D721Med (cell line): ENCODE measurements at places on chromosomes 2 and 18.

- DNase-seq, result no peak
Observed at GRCh38 chr2:100667801-100668200, 105.0 kb downstream of the PDCL3 start.

- no peak for DNase-seq
Observed at GRCh38 chr2:175111200-175111657, 56.8 kb downstream of the ATF2 start.

DNA sequence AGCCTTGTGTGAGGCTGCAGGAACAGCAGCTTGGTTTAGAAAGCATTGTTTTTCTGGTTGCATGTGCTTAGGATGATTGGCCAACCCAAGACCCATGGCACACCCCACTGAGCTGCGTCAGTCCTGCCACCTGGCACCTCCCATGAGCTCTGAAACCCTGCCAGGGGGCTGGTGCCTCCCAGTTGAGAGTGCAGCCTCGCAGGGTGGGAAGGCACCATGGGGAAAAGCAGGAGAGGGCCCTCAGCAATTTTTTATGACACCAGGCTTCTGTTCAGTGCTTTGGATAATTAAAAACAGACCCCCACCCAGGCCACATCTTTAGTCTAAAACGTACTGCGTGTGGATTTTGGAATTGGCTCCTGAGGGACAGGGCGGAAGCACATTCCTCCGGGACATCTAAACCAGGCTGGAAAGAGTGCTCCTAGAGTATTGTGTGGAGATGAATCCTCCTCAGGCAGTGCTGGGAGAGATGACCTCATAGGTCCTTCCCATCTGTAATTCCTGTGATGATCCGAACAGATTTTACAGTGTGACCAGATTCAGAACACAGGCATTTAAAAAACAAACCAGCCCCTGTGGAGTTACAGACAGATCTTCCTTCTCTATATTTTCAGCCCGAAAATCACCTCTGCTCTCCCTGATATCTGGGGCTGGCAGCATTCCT, 438.3 kb downstream of the ZNF521 start:
- no peak for DNase-seq

GRCh38 chr2:11738589-11739436, 7.6 kb upstream of the LPIN1 start:
- no peak for DNase-seq

DNA sequence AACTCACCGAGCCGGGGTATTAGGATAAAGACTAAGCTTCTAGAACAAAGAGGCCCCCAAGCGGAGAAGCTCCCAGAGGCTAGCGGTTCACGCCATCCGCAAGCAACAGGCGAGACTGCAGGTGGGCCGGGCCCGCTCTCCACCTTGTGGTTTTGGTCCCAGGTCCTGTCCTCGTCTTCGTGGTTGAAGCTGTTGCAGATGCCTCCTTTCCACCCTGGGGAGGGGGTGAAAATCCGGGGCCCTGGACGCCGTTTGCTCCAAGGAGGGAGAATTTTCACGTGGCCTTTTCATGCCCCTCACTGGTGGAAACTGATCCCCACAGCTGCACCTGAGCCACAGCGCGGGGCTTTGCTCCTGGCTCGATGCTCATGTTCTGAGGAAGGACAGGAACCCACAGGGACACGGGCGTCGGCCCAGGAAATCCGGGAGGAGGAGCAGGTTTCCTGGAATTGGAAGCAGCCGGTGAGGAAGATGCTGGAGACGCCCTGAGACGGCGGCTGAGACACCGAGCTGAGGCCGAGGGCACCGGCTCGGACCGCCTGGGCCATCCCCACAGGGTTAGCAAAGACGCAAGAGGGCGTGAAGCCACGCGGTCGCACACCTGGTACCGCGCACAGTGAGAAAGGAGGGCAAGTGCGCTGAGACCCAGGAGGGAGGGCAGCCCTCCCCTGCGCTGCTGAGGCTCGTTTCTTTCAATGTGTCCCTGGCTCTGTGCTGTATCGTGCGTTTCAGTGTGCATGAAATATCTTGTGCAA, 54.7 kb upstream of the SALL3 start:
- no peak for DNase-seq

GRCh38 chr2:108988796-108989713, at the start of gene EDAR:
EDAR (minus strand) TSS chr2:108989220; CDS start chr2:108931014, 58,206 bp downstream.
- peak; percentile 63 for DNase-seq

DNA sequence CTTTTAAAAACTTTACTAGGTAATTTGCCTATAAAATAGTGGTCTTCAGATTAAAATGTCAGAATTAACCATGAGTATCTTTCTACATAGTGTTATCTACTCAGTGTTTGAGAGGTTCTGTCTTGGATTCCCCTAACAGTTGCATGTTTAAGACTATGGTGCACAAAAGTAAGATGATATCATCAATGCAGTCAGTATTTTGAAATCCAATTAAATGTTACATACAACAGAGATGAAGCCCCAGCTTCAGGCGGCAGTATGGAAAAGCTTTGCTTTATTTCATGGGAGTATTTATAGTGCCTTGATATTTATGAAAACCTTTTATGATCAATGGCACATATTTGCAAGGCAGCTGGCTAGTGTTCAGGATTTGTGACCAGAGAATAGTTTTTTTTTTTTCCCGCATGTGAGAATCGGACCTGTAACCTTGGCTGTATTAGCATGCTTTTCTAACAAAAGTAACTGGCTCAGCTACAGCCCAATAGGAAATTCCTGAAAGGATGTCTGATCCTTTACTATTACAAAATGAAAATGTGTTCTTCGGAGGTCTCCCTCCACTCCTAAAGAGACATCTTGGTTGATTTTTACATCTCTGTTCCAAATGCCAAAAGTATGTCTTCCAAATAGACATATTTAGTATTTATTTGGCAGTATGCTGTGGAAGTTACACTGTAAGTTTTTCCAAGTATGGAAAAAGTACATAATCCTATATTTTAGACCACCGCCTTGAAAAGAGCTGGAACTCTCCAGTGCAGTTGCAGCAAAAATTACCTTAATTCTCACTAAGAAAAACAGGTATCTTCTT, 319.3 kb upstream of the UBE2E3 start:
- no peak for DNase-seq

DNA sequence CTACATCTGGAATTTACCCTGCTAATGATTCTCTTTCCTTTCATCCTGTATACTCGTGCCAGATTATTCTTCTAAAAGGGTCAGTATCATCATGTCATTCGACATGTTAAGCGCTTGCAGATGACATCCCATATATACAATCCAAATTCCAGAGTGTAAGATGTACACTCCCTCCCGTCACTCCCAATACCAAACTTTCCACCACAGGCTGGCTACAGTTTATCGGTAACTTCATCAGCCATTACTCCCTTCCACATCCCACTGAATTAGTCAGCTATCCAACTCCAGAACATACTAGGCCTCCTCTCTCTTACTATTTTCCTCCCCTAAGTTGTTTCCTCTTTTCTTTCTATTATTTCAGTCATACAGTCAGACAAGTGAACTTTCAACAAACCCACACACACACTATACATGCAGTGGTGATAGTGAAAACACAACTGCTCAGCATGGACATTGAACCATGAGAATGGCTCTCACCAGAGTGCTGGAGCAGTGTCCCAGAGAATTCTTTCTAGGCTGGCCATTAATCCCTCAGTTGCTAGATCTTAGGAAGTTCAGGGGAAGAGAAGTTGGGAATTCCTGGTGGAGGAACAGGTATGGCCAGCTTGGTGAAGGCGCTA, 10.6 kb upstream of the NMI start:
- no peak for DNase-seq

- DNase-seq, result no peak
Observed at GRCh38 chr18:77906103-77906892, 656.6 kb downstream of the GALR1 start.
